Panc1 (cell line): ENCODE measurements at places on chromosomes 3 and 15. TPM values are rescaled to one million over a fixed set of nuclear protein-coding genes. Genes with fewer than 3 reads are reported as not detected.

The PDCD6IP gene
- 205 TPM for total RNA-seq

The FEZF2 gene
- total RNA-seq = not detected

The GPR149 gene
- total RNA-seq = not detected

- DNase-seq = no peak
Measured at GRCh38 chr15:74540161-74540760, 759 bp upstream of the ARID3B start.

GRCh38 chr15:66718220-66718988 is 16.4 kb downstream of the SMAD6 start:
- DNase-seq = no peak

DNA sequence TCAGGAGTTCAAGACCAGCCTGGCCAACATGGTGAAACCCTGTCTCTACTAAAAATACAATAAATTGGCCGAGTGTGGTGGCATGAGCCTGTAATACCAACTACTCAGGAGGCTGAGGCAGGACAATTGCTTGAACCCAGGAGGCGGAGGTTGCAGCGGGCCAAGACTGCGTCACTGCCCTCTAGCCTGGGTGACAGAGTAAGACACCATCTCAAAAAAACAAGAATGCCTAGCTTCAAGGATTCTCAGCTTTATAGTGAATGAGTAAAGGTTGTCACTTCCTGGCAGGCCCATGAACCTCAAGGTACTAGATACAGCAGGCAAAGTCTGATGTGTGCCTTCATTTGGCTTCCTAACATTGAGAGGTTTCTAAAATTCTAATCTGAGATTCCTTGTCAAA is 14.4 kb downstream of the THOC7 start:
- no peak for DNase-seq
